ENCODE measurements at places on chromosomes 2 and 18.
A peak's percentile ranks its signal among the peaks of the same experiment; 100 is the strongest.

DNA sequence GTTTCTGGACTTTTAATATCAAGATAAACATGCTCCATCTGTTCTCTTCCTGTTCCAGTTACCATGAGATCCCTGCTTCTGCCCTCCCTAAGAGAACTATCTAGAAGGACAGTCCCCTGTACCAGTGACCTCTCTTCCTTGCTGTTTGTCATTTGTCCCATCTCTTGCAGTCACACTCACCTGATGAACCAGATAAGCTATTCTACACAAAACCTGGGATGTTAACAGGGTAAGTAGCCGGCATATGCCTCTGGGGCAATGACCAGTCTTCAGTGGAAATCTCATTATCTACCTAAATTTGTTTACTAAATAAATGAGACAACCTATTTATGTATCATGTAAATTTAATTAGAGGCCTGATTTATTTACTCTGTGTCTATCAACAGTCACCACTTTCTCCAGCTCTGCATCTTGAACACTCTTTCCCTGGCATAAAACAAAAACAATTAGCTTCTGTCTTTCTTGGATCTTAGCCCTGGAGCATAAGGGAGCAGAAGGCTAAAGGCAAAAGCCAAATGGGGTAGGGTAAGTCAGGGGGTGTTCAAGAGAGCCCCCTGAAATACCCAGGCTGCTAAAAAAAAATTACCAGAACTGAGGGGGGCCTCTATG is 337.7 kb downstream of the ALK start:
- no peak for DNase-seq

DNA sequence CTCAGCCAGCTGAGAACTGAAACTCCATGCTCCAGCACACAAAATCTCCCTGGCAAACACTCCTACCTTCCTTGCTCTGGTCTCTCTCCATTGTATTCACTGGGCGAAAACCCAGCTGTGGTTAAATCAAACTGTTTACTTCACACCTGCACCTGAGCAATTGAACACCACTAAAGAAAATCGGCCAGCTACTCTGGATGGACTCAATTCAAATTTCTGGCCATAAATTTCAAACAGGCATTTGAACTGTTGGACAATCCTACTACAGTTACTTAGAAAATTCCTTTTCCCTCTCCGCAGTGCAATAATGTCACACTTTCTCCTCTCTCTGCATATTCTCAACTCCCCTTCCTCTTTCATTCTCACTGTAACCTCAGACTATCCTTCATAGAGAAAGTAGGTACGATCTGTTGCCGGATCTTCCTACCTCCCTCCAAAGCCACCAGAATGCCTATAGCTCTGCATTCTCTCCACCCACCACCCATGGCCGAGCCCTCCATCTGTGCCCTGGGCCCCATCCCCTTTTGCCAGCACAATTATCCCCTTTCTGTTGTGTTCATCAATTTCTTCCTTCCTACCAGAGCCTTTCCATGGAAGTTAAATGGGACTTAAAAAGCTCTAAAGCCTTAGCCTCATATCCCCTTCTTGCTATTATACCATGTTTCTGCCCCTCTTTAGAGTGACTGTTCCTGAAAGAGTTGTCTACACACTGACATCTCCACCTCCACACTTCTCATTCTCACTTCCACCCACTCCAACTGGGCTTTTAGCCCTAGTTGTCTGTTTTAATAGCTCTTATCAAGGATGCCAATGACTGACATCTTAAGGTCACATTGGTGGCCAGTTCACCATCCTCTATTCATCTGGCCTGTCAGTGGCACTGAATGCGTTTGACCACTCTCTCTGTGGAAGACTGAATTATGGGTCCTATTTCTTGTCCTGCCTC is 127.5 kb upstream of the SLC1A4 start:
- DNase-seq: no peak

GRCh38 chr2:138708682-138709241 is 71.4 kb downstream of the NXPH2 start:
- peak; percentile 37 for DNase-seq

GRCh38 chr2:224894356-224894755 is 147.9 kb downstream of the DOCK10 start:
- DNase-seq: peak; percentile 27

DNA sequence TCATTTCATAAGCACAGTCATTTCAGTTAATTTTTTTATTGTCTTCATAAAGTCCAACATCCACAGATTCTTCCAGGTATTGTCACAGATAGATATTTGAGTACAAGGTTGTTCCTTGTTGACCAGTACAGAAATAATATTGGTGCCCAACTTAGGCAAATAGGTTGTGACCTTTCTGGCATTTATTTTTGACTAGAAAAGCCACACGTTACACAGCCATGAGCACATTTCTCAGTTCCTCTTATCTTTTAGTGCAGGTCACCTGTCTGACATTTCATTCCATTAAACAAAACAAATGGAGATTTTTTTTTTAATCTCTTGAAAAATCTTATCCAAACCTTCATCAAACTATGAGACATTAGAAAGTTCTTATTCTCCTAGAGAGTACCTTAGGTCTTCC is 428.8 kb downstream of the ZNF521 start:
- DNase-seq: no peak

GRCh38 chr2:135840601-135841000 is 3.6 kb upstream of the LCT start:
- DNase-seq: peak; percentile 29

- no peak for DNase-seq
Observed at GRCh38 chr2:168692132-168692744, 110.2 kb upstream of the NOSTRIN start.
